ENCODE measurements at places on chromosomes 1 and 21. TPM values are rescaled to one million over a fixed set of nuclear protein-coding genes. Genes with fewer than 3 reads are reported as not detected.
A peak's percentile ranks its signal among the peaks of the same experiment; 100 is the strongest.

PCP4L1 gene
- total RNA-seq, result 0.67 TPM

FCRL6 gene
- total RNA-seq, result not detected

MASP2 gene
- not detected for total RNA-seq

NVL gene
- total RNA-seq, result 22.5 TPM

DNA sequence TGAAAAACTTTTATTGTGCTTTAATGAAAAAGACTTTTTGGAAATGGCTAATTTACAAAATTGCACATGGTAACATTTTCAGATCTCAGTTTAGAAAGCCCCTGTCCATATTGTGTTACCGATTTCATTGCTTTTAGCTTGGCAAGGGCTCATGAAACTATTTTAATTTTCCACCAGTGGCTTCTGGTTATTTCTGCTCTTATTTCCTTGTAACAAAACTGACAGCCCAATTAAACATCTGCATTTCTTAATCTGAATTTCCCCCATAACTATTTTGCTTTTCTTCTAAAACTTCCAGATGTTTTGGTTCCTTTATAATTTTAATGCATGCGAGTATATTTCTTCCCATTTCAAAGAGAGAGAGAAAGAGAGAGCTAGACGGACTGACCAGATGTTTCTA, 264.8 kb downstream of the PTPRC start:
- DNase-seq, result no peak

DNA sequence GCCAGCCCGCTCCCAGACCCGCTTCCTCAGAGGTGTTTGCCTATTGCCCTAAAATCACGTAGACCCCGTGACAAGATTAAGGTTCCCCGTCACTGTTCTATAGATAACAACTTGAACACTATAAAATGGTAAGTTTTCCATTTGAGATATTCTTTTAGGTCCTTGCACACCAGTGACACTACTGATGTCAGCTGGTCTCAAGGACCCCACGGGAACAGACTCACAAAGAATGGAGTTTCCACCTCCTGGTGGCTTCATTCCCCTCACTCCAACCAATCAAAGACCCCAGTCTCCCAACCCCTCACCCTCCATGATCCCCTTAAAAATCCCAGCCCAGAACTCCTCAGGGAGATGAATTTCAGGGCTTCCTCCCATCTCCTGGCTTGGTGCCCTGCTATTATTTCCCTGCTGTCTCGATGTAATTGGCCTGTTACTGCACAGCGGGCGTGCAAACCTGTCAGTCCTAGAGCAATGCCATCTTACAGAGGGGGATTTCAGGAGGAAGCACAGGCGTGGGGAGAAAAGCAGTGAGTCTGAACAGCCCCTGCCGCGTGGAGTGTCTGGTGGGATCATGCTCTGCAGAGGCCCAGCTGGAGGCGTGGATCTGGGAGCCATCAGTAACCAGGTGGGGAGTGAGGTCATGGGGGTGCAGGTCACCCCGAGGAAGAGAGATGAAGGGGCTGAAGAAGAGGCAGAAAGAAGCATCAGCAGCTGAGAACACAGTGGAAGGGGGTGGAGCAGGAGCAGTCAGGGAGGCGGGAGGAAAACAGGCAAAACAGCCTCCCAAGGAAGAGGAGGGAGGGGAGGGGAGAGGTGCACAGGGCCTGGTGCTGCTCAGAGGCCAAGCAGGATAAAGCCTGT, 35.1 kb upstream of the LBR start:
- DNase-seq, result no peak

DNA sequence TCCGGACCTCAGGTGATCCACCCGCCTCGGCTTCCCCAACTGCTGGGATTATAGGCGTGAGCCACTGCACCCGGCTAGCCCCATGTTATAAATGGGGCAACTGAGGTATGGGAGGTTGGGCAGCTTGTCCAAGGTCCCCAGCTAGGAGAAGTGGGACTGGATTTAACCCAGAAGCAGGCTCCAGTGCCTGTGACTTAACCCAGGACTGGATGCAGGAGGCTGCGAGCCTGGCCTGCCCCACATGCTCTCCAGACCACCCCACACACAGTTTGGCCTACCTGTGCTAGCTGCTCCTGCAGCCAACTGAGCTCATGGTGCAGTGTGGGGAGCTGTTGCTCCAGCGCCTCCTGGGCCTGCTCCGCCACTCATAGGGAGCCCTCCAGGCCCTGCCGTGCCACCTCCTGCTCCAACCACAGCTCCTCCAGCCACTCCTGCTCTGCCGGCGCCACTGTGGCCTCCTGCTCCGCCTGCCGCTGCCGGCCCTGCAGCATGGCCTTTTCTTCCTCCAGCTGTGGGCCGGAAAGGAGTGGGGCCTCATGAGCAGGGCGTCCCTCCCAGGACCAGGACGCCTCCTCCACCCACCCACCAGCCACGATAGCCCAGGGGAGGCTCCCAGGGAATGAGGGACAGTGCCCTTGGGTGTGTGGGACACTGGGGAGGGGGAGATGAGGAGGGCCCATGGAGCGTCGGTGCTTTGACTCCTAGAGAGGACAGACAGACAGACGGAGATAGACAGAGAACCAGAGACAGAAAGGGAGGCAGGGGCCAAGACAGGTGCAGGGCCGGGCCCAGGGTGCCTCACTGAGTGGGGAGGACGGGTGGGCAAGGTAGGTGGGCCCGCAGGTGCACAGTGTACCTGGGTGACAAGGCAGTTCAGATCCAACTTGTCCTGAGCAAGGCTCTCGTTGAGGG, 12.4 kb upstream of the NBPF1 start:
- no peak for DNase-seq

LRRN2 gene
- total RNA-seq, result 5.0 TPM

- DNase-seq, result peak; percentile 0
Observed at GRCh38 chr21:45532826-45533360, 9.3 kb downstream of the SLC19A1 start.

- DNase-seq, result no peak
Observed at GRCh38 chr1:9078015-9078751, 8.7 kb upstream of the SLC2A5 start.

DNA sequence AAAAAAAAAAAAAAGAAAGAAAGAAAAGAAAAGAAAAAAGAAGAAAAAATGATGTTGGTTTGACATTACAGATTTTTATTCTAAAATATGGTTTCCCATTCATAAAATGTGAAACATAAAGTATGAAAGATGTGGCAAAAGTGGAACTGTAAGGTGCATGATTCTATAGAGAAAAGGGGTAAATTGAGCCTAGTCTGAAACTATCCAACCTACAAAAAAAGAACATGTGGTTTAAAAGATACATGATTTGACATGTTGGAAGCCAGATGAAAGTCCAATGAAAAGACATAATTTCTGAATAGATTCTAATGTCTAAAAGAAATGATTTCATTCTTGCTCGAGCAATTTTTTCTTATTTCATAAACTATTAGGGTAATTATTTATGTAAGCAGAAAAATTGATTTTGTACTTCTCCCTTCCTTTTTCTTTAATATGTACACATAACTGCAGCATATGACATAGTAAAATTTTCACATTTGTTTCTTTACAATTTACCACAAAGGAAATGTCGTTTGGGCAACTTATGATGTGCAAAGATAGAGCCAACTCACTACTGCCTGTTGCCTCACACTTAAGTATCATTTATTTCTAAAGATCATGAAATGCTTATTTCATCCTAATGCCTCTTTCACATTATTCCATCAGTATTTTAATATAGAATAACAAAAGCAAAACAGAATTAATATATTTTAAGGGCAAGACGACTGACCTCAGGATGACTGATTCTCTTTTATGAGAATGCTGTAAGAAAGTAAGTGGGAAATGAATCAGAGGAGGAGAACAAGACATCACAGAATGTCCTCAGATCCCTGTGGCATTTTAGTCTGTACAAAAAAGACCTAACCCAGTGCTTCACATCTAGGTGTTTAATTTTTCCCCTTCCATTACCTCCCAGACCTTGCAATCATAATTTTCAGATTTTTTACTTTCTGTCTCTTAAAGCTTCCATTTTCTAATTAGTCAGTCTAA, 165.8 kb upstream of the HMCN1 start:
- no peak for DNase-seq

- DNase-seq, result no peak
Observed at GRCh38 chr1:53061123-53061858, 722 bp upstream of the PODN start.

GRCh38 chr1:47189844-47190508, at the start of gene PDZK1IP1:
TSS of gene PDZK1IP1 (minus strand) at chr1:47190036. CDS start at chr1:47189932, 104 bp downstream.
- DNase-seq, result peak; percentile 23

- DNase-seq, result no peak
Observed at GRCh38 chr1:245614476-245614875, 459.7 kb downstream of the KIF26B start.

DNA sequence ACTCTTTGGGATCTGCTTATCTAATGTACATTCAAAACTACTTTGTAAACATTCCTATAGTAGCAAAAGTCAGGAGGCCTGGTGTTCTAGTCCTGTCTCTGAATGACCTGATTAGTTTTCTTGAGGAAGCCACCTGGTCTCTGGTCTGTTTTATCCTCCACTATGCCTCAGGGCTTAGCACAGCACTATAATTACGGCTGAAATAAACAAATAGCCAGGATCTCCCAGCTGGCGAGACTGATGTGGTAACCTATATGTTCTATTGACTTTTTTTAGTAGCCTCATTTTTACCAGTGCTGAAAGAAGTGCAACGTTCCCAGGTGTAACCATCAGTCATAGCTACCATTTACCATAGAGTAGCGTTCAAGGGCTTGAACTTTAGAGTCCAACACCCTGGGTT, 24.2 kb upstream of the RPL11 start:
- no peak for DNase-seq

AADACL4 gene
- total RNA-seq, result not detected

GRCh38 chr1:90622666-90623065, 94.4 kb downstream of the BARHL2 start:
- DNase-seq, result no peak

DNA sequence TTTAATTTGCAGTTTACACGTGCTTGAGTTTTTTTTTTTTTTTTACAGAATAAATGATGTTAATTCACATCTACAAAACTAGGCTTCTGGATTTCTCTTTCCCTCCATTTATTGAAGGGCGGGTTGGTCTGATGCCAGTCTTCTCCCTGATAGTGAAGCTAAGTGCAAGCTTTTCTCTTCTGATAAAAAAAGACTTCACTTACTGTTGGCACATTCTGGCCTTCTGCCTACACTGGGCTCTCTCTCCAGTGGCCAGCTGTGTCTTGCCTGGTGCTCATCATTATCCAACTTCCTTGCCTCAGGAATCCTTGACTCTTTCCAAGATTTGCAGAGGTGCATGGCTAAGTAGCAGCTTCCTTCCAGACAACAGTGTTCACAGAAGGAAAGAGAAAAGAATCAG, 7.6 kb upstream of the RAP1A start:
- DNase-seq, result no peak

GRCh38 chr1:193326296-193326695, 139.9 kb upstream of the B3GALT2 start:
- no peak for DNase-seq

SLC9C2 gene
- total RNA-seq, result not detected

DNA sequence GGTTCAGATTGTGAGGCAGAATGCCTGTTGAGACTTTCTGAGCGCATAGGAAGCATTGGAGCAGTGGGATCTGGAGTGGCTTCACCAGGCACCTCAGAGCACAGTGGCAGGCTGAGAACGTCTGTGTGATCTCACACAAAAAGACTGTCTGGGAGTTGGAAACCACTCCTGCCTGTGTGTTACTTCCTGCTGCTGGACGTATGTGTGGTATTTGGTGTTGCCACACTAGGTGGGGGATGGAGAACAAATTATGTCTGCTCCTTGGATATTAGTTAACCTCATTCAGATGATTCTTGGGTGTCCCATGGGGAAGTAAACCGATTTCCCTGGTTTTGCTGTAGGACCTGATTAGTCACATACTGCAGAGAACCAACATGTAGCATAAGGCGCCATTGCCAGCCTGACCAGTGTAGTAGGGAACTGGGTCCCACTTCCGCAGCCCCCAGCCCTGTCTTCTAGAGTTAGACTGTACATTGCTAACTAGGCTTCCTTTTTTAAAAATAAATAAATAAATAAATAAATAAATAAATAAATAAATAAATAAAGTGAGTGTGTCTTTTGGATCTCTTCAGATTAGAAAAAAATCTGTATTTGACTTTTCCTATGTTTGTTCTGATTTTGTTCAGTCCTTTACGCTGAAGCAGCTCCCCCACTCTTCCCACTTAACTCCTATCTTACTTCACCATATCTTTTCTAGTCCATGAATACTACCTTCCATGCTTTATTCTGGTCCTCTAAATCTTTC, 26.9 kb downstream of the UCK2 start:
- DNase-seq, result no peak

DNA sequence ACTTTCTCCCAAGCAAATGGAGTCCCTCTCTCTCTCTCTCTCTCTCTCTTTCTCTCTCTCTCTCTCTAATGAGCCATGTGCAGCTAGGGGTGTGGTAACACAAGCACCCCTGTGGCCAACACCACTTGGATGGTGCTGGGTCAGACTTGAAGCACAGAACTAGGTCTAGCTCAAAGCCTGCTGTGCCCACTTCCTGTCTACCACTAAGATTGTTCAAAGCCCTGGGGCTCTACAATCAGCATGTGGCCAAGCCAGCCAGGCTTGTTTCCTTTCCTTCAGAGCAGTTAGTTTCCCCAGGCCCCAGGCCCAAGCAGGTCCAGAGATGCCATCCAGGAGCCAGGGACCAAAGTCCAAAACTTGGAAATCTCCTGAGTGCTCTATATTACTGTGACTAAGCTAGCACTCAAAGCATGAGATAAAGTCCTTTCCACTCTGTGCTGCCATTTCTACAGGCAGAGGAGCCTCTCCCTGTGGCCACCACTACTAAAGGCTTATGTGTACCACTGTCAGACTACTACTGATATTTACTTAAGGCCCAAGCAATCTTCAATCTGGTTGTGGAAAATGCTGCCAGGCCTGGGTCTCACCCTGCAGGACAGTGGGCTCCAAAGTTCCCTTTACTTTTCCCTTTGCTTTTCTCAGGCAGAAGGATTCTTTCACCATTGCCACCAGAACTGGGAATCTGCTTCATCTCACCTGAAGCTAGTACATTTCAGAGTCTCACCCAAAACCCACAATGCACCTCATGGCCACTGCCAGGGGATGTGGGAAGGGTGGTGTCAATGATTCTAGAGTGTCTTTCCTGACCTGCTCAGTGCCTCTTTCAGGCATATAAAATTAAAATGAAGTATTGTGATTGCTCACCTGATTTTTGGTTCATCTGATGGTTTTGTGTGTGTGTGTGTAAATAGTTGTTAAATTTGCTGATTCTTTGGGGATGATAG, 999.5 kb downstream of the NCAM2 start:
- DNase-seq, result no peak

B3GALT5 gene
- 2.3 TPM for total RNA-seq
